ENCODE measurements at places on chromosomes 5 and 9. TPM values are rescaled to one million over a fixed set of nuclear protein-coding genes. Genes with fewer than 3 reads are reported as not detected.

The BARHL1 gene
- total RNA-seq, result not detected

The ENTREP1 gene
- total RNA-seq, result 0.81 TPM

The LCN1 gene
- total RNA-seq, result not detected

The CCNI2 gene
- total RNA-seq, result not detected

The PCDHGC3 gene
- 40.8 TPM for total RNA-seq

The CLTB gene
- total RNA-seq, result 98.0 TPM

The PCDHA3 gene
- not detected for total RNA-seq

The EGFL7 gene
- total RNA-seq, result 189 TPM

The HCN1 gene
- not detected for total RNA-seq

The FXN gene
- total RNA-seq, result 15.5 TPM

The IFNA2 gene
- not detected for total RNA-seq

The LPAR1 gene
- total RNA-seq, result 57.3 TPM

The SREK1 gene
- total RNA-seq, result 19.4 TPM

The NR2F1-AS1 gene
- 19.0 TPM for total RNA-seq

The PHF2 gene
- 10.5 TPM for total RNA-seq

The SLC27A6 gene
- not detected for total RNA-seq

The TMEFF1 gene
- total RNA-seq, result 2.9 TPM

The SLC34A1 gene
- total RNA-seq, result not detected

The IFNA13 gene
- total RNA-seq, result not detected

The FRRS1L gene
- total RNA-seq, result not detected

The C9 gene
- total RNA-seq, result not detected

The OR1Q1 gene
- total RNA-seq, result not detected

The IL9 gene
- not detected for total RNA-seq

The TSLP gene
- 0.72 TPM for total RNA-seq

The PAPPA gene
- 78.9 TPM for total RNA-seq

The DRD1 gene
- not detected for total RNA-seq

The SPARC gene
- total RNA-seq, result 3,236 TPM

The QRFP gene
- total RNA-seq, result not detected

The KIF27 gene
- 2.5 TPM for total RNA-seq

The PITX1 gene
- total RNA-seq, result not detected

The STC2 gene
- 514 TPM for total RNA-seq
